ENCODE measurements at places on chromosomes 5 and 9.
A peak's percentile ranks its signal among the peaks of the same experiment; 100 is the strongest.

DNA sequence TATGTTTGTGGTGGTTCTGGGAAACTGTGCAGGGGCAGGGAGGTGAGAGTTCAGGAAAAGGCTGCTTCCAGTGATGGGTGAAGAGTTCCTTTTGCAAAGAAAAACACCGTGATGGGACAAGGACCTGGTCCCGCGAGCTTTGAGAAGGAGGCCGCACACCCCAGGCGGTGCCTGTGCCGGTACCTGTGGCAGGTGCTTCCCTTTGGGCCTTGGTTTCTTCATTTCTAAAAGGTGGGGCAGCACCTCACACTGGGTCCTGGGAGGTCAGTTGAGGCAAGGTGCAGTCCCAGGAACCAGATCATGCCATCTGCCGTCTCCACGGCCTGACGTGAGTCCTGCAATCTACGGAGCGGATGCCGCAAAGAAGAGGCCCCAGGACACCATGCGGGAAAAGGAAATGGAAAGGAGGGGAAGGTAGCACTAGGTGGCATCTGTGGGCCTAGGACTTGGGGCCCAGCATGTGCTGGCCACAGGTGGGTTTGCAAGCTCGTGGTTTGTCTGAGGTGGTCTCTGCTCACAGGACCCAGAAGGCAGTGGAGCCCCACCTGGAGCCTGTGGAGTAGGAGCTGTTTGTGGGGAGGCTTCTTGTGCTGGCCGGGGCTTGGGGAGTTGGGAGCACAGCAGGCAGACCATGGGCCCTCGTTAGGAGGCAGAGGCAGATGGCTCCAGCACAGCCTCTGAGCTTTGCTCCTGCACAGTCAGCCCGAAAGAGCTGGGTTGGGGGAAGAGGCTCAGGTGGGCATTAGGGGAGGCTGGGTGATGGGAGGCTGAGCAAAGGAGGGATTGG lies 131.6 kb downstream of the CACNA1B start:
- DNase-seq = no peak

DNA sequence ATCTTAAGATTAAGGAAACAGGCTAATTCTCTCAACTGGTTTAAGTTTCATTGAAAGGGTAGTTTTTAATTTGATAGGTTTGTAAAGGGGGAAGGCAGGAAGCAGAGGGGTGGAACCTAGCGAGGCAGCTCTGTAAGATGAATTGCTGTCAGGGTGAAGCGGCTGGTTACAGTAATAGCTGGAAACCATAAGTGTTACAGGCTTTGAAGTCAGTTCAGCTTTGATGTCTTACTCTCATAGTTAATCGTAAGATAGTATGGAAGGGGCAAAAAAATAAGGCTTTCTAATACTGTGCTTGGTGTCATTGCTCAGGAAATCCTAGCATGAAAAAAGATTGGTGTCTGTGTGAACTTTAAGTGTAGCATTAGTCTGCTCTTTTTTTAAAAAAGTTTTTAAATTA lies 20.3 kb downstream of the POU5F2 start:
- DNase-seq = no peak

DNA sequence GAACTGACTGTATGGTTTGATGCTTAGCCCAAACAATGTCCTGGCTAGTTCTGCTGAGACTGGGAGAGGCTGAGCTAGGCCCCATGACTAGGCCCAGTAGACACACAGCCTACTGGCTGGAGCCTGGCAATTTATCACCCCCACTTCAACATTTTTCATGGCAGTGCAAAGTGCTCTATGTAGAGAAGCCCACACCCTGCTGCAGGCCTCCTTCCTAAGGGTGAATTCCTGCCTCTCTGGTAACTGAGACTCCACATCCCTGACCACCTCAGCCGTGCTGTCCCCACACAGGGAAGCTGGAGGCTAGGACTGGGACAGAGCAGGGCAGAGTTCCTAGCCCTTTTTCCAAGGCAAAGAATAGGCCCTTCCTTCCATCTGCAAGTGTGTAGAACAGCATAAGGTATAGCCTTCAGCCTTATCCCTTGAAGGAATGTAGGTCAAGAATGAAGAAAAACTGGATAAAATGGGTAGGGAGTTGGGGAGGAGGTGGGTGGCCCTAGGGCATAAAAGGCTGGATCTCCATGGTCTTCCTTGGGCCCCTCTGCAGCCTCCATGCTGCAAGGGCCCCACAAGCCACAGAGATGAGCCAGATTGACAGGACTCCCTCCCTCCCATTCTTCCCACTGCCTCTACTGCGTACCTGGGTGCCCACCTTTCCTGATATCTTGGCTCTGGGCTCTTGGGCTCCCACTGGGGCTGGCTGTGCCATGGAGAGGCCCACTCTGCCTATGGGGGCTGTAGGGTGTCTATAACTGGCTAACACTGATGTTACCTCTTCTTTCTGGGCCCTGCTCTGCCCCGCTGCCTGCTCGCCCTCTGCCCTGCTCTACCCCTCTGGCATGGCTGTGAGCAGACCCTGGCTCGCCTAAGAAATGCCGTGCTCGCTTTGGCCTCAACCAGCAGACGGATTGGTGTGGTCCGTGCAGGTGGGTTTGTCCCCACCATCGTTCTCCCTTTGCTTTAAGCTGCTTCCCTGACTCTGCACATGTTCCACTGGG lies 29.8 kb downstream of the TCF7 start:
- no peak for DNase-seq

DNA sequence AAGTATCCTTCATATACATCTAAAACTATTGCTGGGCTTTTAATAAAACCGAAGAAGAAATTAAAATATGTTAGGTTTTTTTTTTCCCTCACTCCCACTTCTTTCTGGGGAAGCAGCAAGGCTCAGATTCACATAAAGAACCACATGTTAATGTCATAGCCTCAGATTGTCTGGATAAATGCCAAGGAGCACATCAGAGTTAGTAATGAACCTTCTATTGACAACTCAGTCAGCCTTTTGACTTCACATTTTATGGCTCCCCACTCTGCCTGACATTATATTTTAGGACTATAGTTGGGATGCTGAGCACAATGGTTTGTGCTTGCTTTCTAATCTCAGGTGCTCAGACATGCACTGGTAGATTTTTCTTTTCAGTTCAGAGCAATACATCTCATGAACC lies 21.8 kb downstream of the DMAC1 start:
- no peak for DNase-seq

GRCh38 chr5:14547666-14548065 lies 33.9 kb upstream of the OTULINL start:
- no peak for DNase-seq

GRCh38 chr9:23581931-23582330 lies 244.1 kb downstream of the ELAVL2 start:
- peak; percentile 23 for DNase-seq

GRCh38 chr5:45521067-45521466 lies 175.1 kb downstream of the HCN1 start:
- DNase-seq = no peak

GRCh38 chr5:74761241-74761640 lies 5.7 kb downstream of the GFM2 start:
- peak; percentile 45 for DNase-seq

- DNase-seq = no peak
Measured at GRCh38 chr9:129761293-129761900, 8.6 kb upstream of the PTGES start.

GRCh38 chr9:69222970-69223369 lies 48.9 kb downstream of the TJP2 start:
- no peak for DNase-seq

GRCh38 chr5:123502120-123502519 lies 9.9 kb upstream of the CSNK1G3 start:
- no peak for DNase-seq

GRCh38 chr9:36337865-36338264 lies 62.2 kb downstream of the RNF38 start:
- no peak for DNase-seq

DNA sequence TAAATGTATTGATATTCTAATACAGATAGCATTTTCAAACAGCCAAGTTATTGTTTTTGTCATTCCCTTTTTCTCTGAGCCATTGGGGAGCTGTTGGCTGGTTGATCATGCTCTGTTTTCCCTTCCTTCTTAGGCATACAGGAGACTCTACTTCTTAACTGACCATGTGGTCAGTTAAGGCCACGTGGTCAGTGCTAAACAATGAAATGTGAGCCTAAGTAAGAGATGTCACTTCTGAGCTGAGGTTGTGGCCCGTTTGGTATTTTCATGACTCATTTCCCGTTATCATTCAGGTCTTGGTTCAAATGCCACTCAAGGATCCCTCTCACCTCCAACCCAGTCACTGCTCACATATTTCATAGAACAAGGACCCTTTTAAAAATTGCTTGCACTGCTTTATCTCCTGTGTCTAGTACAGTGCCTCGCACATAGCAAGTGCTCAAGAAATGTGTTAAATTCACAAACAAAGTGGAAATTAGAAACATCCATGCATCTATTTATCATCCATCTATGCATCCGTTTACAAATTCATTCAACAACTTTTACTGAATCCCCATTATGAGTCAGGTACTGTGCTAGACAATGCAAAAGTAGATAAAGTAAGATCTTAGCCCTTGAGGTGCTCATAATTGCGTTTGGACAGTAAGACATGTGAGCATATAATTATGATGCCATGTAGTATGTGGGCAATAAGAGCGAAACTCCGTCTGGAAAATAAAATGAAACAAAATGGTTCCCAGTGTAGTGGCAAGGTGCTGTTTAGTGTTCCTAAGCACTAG lies 50.7 kb downstream of the ARRDC3 start:
- DNase-seq = peak; percentile 29

GRCh38 chr5:61635271-61635670 lies 303.2 kb downstream of the ZSWIM6 start:
- no peak for DNase-seq

GRCh38 chr5:124551939-124552279 lies 194.5 kb downstream of the ZNF608 start:
- no peak for DNase-seq

- DNase-seq = no peak
Measured at GRCh38 chr5:124395287-124395686, 351.2 kb downstream of the ZNF608 start.

GRCh38 chr9:69981686-69982445 lies 61.8 kb upstream of the MAMDC2 start:
- DNase-seq = peak; percentile 21

DNA sequence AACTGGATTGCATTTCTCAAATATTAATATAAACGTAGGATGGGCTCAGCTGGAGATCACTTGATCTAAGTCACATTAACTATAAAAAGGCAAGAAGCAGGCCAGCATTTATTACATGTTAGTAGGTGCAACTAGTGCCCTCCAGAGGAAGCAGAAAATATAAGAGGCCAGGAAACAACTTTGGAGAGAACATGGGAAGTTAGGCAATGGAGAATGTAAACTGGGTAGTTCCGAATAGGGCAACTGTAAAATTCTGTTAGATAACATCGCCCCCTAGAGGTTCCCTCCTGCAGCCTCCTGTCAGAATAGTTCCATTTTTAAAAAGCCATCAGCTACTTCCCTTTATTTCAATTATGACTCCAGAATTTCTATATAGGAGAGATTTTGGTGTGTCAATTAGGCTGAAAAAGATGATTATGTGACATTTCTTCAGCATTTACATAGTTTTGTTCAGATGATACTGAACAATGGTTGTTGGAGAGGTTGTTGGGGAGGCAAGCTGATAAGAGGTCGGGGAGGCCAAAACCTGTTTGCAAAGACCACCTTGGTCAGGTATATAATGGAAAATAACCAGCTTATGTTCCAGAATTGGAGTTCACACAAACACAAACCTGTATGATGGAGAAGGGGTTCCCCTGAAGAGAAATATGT lies 22.4 kb downstream of the CCL28 start:
- peak; percentile 86 for DNase-seq

DNA sequence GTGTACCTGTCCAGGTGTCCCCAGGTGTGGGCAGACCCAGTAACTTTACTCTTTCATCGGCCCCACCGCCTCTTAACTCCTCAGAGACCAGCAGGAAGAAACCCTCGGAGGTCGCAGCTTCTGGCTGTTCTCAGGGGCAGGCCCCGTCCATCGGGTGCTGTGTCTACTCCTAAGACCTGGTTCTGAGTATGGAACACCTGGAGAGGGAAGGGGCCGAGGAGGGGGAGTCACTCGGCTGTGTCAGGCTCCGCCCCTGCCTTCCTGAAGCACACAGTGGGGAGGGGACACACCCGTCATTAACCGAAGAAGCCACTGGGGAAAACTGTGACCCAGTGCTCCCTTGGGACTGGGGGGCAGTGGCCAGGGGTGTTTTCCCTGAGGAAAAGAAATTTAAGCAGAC lies 22.3 kb downstream of the NTNG2 start:
- DNase-seq = no peak

DNA sequence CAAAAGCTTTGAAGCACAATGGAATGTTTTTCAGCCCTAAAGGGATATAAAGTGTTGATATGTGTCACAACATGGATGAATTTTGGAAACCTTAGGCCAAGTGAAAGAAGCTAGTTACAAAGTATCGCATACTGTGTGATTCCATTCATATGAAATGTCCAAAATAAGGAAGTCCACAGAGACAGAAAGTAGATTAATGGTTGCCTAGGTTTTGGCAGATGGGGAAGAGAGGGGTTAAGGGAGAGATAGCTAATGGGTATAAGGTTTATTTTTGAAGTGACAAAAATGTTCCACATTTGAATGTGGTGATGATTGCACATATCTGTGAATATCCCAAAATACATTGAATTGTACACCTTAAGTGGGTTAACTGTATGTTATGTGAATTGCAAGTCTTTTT lies 57.5 kb upstream of the MCCC2 start:
- DNase-seq = no peak

DNA sequence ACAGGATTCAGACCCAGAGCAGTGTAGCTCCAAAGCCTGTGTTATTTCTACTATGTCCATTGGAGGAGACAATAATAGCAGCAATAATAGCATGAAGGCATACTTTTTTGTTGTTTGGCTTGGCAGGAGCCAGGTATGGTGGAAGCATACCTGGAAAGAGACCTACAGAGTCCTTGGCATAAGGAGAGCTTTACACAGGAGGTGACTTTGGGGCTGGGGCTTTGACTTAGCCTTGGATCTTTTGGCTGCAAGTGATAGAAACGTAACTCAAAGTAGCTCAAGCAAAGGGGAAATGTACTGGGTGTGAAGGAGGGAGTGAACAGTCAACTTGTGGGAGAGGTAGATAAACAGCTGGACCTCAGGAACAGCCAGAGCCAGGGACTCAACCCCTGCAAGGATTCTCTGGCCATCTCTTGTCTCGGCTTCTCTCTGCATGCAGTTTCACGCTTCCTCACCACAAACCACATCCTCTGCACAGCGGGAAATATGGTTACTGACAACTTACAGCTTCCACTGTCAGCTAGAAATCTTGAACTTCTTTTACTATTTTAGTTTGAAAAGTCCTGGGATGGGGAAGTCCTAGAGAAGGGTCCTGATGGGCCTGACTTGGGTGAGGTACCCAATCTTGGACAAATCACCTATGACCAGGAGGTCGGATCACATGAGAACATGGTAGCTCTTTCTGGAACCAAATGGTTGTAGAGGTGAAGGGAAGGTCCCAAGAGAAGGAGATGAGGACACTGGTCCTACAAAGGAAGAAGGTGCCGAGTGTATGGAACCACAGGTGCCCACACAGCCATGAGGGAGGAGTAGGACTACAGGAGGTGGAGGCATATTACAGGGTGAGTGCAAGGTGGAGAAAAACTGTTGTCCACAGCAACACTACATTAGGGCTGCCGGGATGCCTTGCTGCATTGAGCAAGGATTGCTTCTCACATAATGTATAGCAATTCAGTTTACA lies 47.0 kb upstream of the TGFBR1 start:
- DNase-seq = no peak

- DNase-seq = no peak
Measured at GRCh38 chr9:130313103-130313858, 47.7 kb downstream of the HMCN2 start.
